Suppressor macrophage treated with lipopolysaccharide for 4 hours (primary cell): ENCODE measurements at places on chromosomes 5 and 9.

DNA sequence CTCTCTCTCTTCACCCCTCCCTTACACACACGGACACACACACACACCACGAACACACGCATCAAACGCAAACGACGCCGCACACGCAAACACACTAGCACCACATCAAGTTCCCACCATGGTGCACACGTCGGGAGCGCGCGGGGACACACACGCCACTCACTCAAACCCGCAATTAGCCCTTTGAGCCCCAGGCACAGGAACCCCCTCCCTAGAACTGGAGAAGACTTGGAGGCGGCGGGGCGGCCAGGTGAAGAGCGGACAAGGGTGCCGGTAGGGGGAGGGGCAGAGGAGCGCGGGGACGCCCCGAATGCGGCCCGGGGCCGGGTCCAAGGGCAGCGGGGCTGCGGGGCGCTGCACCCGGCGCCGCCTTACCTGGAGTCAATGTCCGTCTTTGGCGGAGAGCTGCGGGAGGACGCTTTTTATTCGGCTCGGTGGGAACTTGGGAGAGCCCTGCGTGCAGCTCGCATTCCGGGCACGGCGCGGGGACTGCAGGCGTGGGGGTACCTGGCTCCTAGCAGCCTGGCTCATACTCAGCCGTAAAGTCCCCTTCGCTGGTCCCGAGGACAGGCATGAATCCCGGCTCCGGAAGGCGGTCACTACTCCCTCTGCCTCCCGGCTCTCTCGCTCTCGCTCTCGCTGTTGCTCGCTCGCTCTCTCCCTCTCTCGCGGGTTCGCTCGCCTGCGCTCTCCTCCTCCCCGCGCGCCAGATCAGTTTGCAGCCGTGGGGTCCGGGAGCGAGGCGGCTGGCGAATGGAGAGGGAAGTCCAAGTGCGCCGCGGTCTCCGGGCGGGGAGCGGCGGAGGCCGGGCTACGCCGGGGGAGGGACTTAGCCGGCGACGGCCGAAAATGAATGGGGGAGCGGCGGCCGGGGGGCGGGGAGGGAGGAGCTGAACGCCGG lies at the start of gene BRINP1:
Gene BRINP1, minus strand, starts transcription at position 755 of the 901 bp plus-strand sequence. CDS start 56,080 bp downstream, outside the sequence.
- no peak for DNase-seq

DNA sequence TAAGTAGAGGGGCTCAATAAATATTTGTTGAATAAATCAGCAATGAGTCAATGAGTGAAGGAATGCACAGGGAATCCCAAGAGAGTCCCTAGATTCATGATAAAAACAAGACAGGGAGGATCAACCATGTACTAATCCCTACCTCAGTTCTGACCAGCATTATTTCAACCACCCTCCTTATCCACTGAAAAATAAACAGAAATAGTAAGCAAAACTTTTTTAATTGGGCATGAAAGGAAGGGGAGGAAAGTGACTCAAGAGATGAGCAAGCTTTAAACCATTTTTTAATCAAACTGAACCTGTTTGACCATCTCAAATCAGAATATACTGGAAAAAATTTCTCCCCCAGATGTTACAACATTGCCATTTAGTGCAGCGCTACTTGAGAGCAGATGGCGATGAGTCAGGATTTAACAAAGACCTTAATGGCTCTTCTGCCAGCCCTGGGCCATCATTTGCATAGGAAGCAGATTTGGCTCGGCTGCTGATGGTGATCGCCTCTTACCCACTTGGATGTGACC lies 194.8 kb upstream of the SLC30A5 start:
- no peak for DNase-seq

DNA sequence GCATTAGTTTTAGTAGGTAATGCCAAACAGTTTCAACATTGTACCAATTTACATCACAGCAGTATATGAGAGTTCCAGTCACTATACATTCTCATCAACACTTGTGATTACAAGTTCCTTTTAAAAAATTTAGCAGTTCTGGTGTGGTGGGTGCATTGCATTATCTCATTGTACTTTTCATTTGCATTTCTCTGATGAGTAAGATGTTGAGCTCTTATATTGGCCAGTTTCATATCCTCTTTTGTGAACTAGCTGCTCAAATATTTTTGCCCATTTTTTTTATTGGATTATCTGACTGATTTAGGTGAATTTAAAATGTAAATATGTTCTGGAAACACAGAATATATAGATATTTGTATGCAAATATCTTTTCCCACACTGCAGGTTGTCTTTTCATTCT lies 160.9 kb upstream of the NR3C1 start:
- peak; percentile 89 for DNase-seq

DNA sequence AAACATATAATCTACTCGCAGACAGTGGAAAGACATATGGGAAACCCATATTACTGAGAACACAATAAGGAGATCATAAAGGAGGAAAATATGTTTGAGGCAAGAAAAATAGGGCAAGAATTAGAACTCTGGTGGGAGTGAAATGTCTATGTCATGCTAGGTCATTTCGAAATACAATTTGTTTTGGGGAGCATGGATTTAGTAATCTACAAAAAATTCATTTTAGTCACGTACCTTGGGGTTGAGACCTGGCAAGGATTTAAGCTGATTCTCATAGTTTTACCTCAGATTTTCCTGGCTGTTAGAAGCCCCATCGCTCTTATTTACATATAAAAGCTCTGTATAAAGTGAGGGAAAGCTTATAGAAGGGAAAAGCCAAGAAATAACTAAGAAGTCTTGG lies 11.5 kb upstream of the CSNK1G3 start:
- no peak for DNase-seq

GRCh38 chr9:128554155-128554862 lies 1.9 kb downstream of the SPTAN1 start:
- DNase-seq, result peak; percentile 40

- no peak for DNase-seq
These were observed 163.8 kb upstream of the MVB12B start for GRCh38 chr9:126162611-126163381.

DNA sequence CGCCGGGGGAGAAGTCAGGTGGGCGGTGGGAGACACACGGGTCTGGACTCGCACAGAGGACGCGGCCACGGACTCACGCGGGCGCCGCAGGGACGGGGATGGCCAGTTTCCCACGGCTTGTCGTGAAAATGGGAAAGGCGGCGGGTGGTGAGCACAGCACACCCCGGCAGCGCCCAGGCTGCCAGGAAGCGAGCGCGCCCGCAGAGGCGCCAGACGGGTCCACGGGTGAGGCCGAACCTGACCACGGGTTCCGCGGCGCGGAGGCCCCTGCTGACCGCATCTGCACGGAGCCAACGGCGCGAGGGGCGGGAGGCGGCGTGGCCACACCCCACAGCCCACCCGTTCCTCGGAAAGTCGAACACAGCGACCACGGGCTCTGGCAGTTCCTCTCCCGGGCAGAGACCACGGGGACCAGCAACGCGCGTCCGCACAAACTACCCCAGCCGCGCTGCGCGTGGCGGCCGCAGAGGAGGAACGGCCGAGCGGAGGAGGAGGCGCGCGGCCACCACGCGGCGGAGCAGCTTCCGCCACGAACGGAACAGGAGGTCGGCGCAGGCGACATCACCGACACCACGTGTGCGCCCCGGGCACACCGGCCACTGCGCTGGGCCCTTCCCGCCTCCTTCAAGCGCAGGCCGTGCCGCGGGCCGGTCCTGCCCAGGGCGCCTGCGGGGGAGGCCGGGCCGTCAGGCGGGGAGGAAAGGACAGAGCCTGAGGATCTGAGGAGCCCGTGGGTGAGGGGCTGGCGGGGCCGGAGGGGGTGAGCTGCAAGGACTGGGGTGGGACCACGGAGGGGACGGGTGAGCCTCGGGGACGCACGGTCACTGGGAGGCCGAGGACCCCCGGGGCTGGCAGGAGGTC lies 5.6 kb downstream of the EXD3 start:
- no peak for DNase-seq

DNA sequence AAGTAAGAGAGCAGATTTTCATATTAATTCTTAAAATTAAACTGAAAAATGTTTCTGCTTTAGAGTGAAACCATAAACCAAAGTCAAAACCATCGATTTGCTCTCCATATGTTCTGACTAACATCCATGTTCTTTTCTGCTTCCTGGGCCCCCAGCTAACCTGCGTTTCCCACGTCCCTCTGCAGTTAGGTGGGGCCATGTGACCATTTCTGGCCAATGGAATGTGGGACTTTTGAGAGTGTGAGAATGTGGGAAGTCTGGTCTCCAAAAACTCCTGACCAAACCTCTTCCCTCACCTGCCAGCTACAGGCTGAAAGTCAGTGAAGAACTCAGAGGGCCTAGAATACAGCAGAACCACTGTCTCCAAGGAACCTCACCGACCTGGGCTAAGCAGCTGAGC lies 44.9 kb downstream of the ANKH start:
- DNase-seq, result no peak

- peak; percentile 51 for DNase-seq
These were observed 12.3 kb downstream of the CCNH start for GRCh38 chr5:87400305-87400899.

DNA sequence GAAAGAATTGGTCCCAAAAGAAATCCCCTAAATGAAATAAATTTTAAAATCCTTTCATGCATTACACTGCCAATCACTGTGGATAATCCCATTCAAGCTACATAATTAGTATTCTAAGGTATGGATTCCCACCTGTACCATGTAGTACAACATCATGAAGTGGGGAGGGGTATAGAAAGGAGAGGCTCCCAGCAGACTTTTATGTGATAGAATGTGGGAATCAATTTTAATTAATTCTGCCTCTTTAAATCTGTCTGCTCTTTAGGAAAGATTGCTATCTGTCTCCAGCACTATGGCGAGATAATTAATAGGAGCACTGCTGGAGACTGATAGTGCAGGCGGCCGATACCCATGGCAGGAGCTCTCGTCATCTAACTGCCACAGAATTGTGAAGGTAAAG lies 95.4 kb downstream of the CDH12 start:
- DNase-seq, result no peak

- peak; percentile 0 for DNase-seq
These were observed 67.4 kb downstream of the FBN2 start for GRCh38 chr5:128470663-128471062.

GRCh38 chr5:139705191-139705590 lies 57.0 kb downstream of the CXXC5 start:
- DNase-seq, result no peak

DNA sequence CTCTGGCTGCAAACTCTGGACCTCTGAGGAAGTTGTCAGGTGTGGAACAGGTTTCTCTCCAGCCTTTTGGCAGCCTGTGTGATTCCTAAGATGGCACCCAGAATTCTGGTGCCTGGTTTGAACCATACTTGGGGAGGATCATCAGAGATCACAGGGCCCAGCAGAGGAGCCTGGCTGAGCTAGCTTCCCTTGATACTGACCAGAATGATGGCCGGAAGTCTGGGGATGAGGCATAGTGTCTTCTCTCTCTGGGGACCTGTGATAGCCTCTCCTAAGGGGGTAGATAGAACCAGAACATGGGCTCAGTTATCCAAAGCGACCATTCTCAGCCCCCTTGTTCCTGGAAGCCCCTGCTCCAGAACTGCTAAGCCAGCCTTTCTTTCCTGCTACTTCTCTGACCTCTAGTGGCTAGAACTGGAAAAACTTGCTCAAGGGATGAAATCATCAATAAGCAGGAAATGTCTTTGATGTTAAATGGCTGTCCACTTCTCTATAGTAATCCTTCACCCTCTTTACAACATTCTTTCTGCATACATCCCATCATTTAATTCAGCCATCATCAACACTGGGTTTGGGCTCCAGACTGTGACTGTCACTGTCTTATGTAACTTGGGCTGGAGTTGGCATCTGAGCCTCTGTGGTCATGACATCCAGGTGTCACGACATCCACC lies 55.1 kb downstream of the C9orf152 start:
- DNase-seq, result peak; percentile 75
